ENCODE measurements at places on chromosomes 2 and 18.

DNA sequence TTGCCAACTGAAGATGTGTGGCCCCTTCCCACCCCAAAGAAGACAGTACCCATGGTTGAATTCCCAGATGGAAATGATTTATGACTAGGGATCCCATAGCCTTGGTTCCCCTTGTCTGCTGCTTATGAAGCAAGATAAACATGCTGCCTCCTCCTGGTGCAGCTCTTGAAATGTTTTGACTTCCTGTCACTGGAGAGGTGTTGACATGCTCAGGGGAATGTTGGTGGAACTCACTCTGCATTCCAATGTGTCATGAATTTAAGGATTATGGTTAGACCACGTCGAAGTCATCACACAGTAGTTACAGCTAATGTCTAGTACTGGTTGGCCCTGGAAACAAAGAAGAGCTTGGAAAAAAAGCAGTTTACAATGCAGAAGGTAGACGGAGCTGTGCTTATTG is 69.0 kb upstream of the FAM110C start:
- no peak for DNase-seq

DNA sequence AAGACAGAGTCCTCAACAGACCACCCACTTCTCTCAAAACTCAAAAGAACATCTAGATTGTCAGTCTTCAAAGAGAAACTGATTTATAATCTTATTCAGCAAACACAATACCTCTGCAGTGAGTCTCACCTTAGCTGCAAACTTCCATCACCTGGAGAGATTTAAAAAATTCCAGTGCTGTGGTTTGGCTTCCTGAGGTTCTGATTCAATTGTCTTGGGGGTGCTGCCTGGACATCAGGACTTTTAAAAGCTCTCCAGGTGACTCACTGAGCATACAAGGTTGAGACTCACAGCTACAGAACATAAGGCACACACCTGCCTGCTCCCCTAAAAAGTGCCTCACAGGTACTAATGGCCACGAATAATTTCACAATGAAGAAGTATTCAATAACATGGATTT is 40.3 kb downstream of the RNF152 start:
- DNase-seq, result no peak

GRCh38 chr18:44841221-44841620 is 160.5 kb downstream of the SETBP1 start:
- DNase-seq, result no peak

- DNase-seq, result no peak
These were observed 57.6 kb upstream of the TWIST2 start for GRCh38 chr2:238790126-238790832.

DNA sequence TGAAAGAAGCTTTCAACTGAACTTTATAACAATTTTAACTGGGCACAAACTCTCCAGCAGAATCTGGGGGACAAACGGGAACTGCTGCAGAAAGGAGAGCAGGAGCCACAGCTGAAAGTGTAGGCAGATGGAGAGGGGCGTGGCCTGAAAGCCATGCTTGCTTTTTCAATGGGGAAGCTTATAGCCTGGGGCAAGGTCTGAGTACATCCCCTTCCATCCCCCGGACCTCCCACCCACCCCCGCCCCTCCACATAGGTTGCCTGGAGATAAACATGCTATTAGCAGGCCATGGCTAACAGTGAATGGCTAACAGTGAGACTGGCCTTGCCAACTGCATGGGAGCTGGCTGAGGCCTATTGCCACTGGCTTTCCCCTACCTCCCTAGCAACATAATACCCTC is 317.9 kb upstream of the TANK start:
- DNase-seq, result no peak

GRCh38 chr2:171393487-171393886 is 40.3 kb downstream of the METTL8 start:
- DNase-seq, result no peak

- no peak for DNase-seq
These were observed 27.0 kb downstream of the KLF7 start for GRCh38 chr2:207138627-207139297.

DNA sequence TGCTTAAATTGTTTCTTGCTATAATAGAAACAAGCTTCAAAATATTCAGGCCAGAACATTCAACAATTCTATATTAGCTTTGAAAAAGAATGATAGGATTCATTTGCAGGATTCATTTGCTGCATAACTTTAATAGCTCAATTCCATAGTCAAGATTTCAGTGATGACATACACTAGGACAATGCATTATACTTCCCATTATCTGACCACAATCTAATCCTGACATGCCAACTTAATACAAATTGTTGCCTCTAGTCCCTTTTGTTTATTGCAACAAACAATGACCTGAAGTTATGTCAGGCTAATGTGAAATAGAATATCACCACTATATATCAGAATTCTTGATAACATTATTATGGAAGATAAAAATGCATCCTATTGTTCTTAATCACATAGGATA is 169.4 kb downstream of the DNAH7 start:
- no peak for DNase-seq

GRCh38 chr2:21627938-21628337 is 504.2 kb downstream of the TDRD15 start:
- no peak for DNase-seq

DNA sequence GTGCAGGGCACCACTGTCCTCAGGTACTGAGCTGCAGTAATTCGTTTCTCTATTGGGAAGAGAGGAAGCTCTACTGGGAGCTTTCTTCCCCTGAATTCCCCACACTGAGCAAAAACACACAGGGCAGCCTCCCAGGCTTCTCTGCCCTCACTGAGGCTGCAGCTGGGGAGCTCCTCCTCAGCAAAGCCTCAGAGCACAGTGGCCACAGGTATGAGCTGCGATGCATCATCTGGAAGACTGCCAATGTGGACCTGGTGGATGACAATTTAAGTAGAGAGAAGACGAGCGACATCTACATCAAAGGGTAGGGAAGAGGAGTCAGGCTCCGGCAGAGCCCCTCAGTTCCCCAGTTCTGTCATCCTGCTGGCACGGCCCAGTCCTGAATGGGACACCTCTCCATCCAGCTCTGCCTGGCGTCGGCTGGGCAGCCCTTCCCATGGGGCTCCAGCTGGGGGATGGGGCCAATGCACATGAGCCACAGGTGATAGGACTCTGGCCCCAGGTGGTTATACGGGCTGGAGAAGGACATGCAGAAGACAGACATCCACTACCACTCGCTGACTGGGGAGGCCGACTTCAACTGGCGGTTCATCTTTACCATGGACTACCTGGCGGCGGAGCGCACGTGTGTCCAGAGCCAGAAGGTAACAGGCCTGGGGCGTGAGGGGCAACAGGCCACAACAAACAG is 37.6 kb downstream of the LMAN2L start:
- no peak for DNase-seq

GRCh38 chr18:44803019-44803650 is 122.4 kb downstream of the SETBP1 start:
- DNase-seq, result no peak

GRCh38 chr2:11073251-11073650 is 82.0 kb upstream of the SLC66A3 start:
- peak; percentile 13 for DNase-seq

DNA sequence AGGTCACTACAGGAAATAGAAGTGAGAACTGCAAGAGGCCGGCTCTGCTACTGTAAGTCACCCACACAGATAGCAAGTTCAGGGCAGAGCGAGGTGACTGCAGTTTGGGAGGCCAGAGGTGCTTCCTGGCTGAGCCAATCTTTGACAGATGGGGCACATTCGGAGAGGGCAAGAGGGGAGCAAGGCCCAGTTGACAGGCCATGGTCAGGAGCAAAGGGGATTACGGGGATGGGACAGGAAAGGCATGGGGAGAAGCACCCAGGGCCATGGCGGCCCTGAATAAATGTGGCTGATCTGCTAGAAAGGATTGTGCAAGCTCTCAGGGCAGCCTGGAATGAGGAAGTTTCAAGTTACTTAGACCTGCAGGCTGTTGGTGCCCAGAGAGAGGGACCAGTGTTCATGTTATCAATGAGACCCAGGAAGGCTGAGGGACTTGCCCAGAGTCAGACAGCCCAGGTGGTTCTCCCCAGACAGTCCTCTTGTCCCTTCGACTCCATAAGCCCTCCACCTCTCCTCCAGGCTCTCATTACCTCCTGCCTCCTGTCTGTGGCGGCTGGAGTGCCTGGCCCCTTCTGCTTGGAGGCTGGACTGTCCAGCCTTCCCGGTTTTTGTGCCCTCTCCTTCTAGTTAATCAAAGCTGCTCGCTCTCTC is 123.3 kb downstream of the CTIF start:
- no peak for DNase-seq

DNA sequence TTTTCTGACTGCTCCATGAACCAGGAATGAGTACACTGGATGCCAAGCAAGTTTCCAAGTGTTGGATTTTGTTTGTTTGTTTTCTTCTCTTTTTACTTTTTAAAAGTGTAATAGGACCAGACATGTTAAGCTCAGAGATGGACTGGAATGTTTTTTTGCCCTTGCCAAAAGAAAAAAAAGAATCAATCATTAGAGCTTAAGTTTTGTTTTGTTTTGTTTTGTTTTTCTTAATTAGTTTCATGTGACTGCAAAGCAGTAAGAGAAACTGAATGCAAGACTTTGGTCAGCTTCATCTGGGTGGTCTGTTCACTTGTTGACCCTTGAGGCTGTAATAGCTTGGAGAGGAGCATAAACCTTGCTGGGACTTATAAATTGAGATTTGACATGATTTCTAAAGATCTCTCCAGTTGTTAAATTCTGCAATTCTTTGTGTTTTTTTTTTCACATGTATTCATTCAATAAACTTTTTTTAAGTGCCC is 42.4 kb upstream of the SLC1A4 start:
- DNase-seq, result no peak

- DNase-seq, result no peak
These were observed 13.1 kb downstream of the RNU2-63P start for GRCh38 chr2:88003074-88003755.

- DNase-seq, result no peak
These were observed 176.9 kb downstream of the UBE2E3 start for GRCh38 chr2:181157326-181157725.

- no peak for DNase-seq
These were observed 54.7 kb downstream of the INO80D start for GRCh38 chr2:206031162-206031784.

DNA sequence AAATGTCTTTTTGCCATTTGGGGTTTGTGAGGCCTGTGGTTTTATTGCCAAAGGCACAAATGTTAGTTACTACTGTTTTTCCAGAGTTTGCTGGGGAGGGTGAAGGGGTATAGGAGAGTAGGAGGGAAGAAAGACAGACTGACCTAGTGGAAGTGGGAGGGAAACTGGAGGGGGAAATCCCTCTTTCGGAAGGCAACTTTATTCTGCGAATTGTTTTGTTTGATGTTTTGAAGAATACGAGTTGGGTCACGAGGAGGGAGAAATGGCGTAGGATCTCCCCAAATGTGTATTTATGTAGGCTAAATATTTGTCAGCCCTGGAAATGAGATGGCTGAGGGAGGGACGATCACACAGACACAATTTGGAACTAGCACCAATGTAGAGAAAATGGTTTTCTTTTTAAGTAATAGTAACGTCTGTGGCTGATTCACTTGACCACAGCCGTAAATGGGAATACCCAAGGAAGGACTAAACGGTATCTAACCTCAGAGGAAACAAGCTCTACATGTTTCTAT is 172.3 kb downstream of the ICOS start:
- no peak for DNase-seq

GRCh38 chr2:39730685-39731302 is 48.3 kb downstream of the THUMPD2 start:
- DNase-seq, result no peak

- DNase-seq, result no peak
These were observed 152.1 kb downstream of the NEDD4L start for GRCh38 chr18:58196164-58196563.

DNA sequence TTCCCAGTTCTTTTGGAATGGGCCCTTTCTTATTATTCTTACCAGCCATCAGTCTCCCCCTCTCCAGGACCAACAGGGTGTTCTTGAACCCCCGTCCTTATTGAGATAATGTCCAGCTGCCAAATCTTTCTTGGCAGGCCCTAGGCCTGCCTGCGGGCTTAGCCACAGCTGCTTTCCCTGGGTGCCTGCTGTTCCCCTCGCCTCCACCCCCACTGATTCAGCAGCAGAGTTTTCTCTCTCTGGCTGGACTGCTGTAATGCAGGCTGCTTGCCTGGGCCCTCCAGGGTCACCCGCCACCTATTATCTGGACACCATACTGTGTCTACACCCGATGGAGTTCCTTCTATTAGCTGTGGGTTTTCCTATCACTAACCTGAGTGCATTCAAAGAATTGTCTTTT is 395.4 kb upstream of the ATP5MC3 start:
- no peak for DNase-seq

DNA sequence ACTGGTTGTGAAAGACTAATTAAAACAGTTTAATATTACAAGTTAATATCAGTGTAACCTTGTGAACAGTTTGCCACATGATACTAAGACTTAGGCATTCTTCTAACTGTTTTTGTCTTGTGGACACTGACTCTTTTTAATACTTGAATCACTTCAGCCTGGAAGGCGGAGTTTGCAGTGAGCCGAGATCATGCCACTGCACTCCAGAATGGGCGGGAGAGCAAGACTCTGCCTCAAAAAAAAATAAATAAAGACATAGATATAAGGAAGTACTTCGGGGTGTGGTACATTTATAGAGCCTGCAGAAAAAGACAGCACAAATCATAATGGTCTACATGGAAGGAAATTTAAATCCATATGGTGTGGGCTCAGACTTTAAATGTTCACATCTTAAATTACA is 300.4 kb upstream of the NETO1 start:
- DNase-seq, result no peak

Data from stimulated activated CD4-positive, alpha-beta T cell treated with anti-CD3 and anti-CD28 coated beads, Interleukin-12 subunit alpha, Interleukin-12 subunit beta, amount 100 ng/mL, for 48 hours (primary cell).